ENCODE measurements at places on chromosomes 12 and 14.

DNA sequence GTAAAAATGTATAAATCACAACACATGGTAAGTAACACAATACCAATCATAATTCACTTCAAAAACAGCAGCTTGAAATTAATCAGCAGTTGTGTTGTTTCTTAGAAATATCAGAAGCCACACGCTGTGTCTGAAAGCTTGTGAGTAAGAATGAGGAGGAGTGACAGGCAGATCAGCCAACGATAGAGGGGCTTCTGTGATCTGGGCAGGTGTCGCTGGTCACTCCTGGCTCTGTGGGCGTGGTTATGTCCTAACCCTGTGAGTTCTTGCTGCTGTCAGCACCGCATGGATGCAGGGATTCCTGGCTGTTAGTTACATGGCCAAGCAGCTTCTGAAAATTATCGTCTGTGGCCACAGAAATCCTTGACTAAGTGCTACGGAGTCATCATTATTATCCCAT, 123.4 kb downstream of the SLC25A47 start:
- DNase-seq = peak; percentile 30

- no peak for DNase-seq
These were observed 12.4 kb downstream of the MTERF2 start for GRCh38 chr12:106974511-106974910.

DNA sequence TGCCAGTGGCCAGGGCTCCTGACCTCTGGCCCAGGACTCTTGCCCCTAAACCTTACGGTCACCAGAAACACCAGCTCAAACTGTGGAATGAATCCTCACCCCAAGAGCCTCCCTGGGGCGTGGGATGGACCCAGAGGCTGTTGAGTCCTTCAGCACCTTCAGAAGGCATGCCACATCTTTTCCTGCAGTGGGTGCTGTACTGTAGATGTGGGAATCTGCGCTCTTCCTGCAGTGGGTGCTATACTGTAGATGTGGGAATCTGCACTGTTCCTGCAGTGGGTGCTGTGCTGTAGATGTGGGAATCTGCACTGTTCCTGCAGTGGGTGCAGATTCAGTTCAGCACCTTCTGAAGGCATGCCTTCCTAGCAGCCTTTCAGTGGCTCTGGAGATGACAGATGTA, 1.2 kb downstream of the KRT82 start:
- no peak for DNase-seq

DNA sequence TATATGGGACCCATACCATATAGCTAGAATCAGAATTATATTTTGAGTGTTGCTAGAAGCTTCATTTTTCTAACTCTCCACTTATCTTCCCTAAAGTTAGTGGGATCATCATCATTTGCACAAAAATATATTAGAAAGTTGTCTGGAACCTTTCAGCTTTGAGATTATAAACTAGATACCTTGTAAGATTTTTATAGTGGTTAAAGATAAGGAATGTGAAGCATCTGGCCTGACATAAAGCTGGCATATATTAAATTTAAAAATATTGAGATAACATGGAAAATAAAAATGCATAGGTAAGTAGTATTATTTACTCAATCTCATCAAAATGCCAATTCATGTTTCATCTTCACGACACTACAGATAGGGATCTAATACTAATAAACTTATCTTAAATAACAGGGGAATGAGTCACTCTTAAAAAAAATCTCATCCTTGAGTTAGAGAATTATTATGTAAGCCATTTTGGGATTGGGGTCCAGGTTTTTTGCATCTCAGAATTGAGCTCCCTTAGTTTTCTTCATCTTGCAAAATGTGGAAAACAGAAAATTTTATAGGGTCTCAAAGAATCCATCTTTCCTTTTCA, 318.5 kb downstream of the KCNC2 start:
- DNase-seq = no peak

DNA sequence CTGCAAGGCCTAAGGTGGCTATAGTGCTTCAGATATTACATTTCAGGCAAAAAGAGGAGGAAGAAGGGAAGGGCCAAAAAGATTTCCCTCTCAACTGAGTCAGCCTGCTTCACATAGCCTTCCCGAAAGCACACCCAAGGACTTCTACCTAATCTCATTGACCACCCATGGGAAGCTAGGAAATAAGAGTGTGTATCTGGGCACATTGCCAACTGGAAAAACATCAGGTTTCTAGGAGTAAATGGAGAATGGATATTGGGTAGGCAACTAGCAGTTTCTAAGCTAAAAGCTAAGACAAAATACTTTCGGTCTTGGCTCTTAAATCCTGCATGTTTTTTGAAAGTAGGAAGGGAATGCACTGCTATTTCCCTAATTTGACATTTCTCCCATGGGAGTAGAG, 221.7 kb upstream of the GRIP1 start:
- peak; percentile 33 for DNase-seq
